ENCODE measurements at places on chromosomes 16 and 17.
A peak's percentile ranks its signal among the peaks of the same experiment; 100 is the strongest.

DNA sequence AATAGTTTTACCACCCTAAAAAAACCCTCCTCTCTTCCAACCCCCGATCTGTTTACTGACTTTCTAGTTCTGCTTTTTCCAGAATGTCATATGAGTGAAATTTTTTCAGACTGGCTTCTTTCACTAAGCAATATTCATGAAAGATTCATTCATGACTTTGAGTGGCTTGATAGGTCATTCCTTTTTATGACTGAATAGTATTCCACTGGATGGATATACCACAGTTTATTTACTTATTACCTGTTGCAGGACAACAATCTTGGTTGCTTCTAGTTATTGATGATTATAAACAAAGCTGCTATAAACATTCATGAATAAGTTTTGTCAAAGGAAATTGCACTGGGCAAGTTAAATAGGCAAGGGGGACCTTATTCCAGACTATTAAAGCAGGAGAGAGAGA is 264.2 kb downstream of the UTP18 start:
- DNase-seq, result no peak

DNA sequence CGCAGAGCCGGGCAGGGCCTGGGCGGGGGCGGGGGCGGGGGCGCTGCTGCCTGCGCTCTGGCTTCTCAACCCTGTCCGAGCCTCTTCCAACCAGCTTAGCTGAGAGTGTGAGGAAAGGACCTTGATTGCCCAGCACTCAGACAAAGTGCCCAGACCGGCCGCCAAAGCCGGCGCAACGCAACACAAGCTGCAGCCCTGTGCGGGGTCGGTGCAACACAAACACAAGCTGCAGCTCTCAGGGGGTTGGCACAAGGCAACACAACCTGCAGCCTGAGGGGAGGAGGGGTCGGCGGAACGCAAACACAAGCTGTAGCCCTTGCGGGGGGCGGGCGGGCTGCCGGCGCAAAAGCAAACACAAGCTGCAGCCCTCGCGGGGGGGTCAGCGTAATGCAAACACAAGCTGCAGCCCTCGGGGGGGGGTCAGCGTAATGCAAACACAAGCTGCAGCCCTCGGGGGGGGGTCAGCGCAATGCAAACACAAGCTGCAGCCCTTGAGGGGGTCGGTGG is 60.0 kb downstream of the KLHDC4 start:
- DNase-seq, result no peak

DNA sequence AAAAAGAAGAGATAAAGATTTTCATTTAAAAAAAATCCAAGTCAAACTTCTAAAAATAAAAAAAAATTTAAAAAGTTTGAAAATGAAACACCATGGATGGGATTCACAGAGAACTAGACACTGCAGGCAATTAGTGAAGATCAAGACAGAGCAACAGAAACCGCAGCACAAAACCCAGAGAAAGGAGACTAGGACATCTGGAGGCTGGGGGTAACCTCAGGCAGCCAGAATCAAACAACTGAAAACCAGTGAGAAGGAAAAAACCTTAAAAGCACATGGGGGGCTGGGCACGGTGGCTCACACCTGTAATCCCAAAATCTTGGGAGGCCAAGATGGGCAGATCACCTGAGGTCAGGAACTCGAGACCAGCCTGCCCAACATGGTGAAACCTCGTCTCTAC is 30.6 kb downstream of the LITAFD start:
- no peak for DNase-seq

DNA sequence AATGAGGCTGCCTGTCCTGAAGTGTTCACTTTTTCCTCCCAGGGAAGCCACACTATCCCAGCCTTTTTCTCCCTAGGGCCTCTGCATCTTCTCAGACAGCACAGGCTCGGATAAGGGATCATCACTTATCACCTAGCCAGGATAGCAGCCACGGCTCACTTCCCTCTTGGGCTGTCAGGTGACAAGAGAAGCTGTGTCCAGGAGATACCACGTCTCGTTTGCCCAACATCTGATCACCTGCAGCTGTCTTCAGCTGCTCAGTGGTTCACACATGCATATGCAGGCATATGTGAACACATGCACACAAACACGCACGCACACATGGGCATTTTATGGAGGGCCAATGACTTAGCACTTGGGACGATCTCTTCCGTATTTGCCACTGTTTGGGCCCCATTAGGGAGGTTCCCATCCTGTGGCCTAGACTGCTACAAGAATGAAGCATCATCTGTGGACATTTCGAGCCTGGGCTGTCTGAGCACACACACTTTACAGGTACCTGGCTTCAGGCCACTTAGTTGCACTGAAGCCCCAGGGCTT is 32.4 kb upstream of the ADORA2B start:
- no peak for DNase-seq

DNA sequence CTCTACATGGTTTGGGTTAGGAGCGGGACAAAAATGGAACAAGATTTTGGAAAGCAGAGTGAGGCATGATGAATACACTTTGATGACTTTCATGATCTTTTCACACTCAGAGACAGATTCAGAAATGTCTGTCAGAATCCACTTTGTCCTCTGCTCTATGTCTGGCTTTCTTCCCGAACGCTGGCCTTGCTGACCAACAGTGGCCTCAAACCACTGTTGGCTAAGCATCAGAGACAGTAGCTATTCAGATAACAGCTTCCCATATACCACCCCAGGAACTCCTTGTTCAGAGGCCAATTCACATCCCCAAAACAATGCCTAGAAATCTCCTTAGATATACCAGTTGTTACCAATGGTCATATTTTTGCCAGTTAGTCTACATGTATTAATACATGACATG is 40.9 kb downstream of the FBXL20 start:
- DNase-seq, result no peak

GRCh38 chr16:69182730-69183416 is 4.1 kb upstream of the SNTB2 start:
- no peak for DNase-seq

GRCh38 chr16:66798161-66798560 is 3.2 kb downstream of the TERB1 start:
- DNase-seq, result no peak

GRCh38 chr17:81071761-81072741 is 37.1 kb downstream of the BAIAP2 start:
- DNase-seq, result no peak

- DNase-seq, result no peak
Observed at GRCh38 chr16:79388396-79388795, 212.1 kb downstream of the MAF start.

GRCh38 chr17:40686192-40686591 is 17.4 kb downstream of the KRT24 start:
- DNase-seq, result no peak

- no peak for DNase-seq
Observed at GRCh38 chr16:66388350-66389139, 22.1 kb downstream of the CDH5 start.

- DNase-seq, result no peak
Observed at GRCh38 chr17:39955726-39956225, 7.0 kb upstream of the GSDMA start.

DNA sequence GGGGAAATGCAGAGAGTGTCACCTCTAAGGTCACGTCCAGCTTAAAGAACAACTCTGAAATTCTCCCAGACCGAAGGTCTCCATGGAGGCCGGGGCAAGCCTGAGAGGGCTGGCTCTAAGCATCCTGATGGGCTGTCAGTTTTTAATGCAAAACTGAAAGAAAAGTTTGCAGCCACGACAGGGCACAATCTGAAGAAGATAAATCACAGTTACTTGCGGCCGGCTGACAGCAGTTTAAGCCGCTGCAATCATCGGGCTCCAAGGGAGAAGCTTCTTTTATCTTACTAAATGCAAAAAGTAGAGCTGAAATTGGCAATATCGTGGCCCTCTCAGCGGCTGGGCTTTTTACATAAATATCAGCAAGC is 168.8 kb downstream of the CYLD start:
- no peak for DNase-seq

GRCh38 chr17:56347639-56348038 is 194.4 kb downstream of the ANKFN1 start:
- DNase-seq, result no peak

- no peak for DNase-seq
Observed at GRCh38 chr17:30429155-30429554, 48.1 kb upstream of the GOSR1 start.

- DNase-seq, result no peak
Observed at GRCh38 chr16:27425961-27426360, 24.0 kb downstream of the IL21R start.

DNA sequence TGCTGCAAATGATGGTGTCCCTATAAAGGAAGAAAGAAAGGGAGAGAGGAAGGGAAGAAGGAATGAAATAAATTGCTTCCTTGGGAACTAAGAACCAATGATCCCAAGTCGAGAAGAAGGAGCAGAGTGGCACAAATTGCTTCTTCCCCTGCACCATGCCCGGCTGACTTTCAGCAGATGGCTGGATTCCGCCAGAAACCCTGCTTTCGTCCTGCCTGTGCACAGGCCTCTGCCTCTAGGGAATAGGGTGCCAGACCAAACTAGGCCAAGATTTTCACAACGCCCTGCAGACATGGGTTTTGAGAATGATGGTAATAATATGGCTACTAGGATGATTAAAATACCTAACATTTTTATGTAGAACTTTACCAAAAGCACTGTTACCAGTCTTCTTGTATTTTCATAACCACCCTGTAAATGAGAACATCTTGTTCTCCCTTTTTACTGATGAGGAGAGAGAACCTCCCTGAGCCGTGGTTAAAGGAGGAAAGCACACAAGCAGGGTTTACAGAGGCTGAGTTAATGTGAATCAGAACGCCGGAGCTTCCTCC is 122.1 kb upstream of the HSBP1 start:
- no peak for DNase-seq

GRCh38 chr17:8152112-8152775 is at the start of gene PER1:
Gene PER1, minus strand, starts transcription at chr17:8152404. Its CDS starts 1,698 bp downstream, at chr17:8150706.
- peak; percentile 94 for DNase-seq

GRCh38 chr17:5237541-5238016 is 2.9 kb upstream of the SCIMP start:
- peak; percentile 78 for DNase-seq

DNA sequence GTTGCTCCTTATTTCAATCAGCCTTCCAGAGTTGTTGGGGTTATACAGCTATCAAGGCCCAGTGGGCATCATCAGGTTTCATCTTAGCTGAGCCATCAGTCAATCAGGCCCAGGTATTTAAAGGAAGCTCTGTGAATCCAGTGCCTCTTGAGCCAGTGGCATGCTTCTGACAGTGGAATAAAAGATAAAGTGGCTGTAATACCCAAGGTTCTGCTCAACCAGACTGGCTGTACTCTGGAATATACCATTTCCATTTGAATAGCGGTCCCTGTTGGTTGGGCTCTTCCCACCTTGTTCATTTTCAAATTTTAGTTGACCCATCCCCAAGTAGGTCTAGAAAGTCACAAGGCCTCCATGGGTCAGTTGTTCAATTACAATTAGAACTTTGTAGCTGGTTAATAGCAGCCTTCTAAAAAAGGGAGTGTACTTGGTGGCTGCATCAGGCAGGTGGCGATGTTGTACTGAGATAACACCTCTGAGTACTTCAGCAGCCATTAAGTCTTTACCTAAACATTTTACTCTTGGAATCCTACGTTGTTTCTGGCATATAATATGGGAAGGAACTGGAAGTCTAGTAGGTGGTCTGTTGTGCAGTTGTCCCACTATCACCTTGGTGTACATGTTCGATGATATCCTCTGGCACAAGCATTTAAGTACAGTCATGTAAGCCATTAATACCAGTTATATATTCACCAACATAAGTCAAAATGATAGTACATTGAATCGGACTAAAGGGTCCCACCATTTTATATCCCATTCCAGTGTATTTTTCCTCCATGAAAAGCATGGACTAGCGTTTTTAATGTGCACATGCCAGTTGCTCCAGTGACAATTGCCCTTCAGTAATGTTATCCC is 294.1 kb downstream of the BCAS3 start:
- peak; percentile 49 for DNase-seq

DNA sequence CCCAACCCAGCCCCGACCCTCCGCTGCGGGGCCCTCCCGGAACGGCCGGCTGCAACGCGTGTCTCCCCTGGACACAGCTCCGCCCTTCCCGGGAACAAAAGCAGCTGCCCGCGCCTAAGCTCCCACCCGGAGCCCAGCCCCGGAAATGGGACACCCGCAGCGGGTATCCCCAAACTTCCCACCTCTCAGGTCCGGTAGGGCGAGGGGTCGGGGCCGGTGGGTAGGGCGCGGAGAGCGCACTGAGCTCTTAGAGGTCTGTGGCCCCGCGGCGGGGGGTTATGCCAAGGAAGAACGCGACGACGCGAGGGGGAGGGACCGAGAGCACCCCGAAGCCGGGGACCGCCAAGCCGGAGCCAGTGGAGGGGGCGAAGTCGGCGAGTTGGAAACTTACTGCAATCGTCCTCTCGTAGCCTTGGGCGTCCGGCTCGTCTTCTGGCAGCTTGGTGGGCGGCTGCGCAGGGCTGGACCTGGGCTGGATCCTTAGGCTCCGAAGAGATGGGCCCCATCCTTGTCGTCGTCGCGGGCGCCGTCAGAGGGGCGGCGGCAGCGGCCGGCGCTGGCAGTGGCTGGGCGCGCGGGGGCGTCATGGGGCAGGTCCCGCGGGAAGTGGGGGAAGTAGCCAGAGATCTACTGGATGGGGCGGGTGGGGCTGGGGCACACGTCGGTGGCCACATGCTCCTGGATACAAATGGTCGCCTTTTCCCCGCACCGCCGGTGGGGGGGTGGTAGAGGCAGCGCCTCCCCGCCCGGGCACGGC is 6.9 kb downstream of the USP6 start:
- peak; percentile 22 for DNase-seq

DNA sequence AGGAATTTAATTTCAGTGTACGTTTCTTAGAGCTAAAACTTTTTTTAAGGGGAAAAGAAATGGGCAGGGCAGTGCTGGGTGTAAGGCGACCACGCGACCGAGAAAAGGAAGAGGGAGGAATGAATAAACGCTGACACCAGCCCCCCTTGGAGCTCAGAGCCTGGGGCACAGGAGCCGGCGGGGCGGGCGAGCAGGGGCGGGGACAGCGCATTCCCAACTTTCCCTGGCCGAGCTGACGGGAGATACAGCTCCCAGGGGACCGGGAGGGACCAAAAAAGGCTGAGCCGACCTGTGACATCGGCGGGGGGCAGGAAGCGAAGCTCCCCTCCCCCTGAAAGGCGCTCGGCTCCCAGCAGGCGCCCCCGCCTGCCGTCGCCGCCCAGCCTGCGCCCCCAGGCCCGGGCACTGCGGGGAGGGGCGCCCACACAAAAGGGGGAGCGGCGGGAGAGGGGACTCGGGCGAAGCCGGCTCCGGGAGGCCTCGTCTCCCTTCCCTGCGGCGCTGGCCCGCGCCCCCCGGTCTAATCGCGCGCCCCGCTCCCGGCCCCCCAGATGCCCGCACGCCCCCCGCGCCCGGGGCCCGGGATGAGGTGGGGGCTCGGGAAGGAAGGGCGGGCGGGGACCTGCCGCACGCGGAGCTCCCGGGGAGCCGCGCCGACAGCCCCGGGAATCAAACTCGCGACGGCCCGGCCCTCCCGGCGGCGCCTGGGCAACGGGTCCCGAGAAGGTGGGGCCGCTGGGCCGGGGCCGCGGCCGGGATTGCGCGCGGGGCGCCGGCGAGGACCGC is 622 bp downstream of the CUEDC1 start:
- DNase-seq, result no peak

DNA sequence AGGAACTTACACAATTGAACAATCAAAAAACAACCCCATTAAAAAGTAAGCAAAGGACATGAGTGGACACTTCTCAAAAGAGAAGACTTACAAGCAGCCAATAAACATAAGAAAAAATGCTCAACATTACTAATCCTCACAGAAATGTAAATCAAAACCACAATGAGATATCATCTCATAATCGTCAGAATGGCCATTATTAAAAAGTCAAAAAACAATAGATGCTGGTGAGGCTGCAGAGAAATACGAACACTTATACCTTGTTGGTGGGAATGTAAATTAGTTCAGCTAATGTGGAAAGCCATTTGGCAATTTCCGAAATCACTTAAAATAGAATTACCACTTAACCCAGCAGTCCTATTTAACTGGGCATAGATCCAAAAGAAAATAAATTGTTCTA is 301.9 kb upstream of the KCNJ16 start:
- DNase-seq, result no peak

GRCh38 chr16:75017670-75018525 is 19.1 kb downstream of the ZNRF1 start:
- no peak for DNase-seq

All from stimulated activated CD8-positive, alpha-beta memory T cell treated with anti-CD3 and anti-CD28 coated beads, Interleukin-4, amount 100 ng/mL, for 48 hours (primary cell).